ENCODE measurements at places on chromosomes 7 and 10. TPM values are rescaled to one million over a fixed set of nuclear protein-coding genes. Genes with fewer than 3 reads are reported as not detected.

DNA sequence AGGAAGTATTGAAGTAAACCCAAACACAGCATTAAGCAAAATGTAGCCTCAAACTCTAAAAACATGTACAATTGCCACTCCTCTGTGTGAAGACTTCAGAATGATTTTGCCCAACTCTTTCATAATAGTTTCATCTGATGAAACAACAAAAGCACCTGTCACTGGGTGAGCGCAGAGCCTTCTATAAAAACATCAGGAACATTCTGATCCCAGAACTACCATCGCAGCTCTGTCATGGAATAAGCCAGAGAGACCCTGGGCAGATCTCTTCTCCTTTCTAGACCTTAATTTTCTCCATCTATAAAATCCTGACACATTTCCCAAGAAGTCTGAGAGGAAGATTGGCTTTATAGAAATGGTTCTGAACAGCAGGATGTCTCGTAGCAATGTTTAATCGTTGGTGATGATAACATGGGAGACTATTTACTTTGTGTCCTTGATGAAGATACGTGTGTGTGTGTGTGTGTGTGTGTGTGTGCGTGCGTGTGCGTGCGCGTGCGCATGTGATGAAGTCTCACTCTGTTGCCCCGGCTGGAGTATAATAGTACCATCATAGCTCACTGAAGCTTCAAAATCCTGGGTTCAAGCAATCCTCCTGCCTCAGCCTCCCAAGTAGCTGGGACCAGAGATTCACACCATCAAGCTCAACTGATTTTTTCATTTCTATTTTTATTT, 198.0 kb downstream of the KIAA1217 start:
- no peak for DNase-seq

GRCh38 chr10:78328592-78329404, 295.1 kb downstream of the RPS24 start:
- no peak for DNase-seq

DNA sequence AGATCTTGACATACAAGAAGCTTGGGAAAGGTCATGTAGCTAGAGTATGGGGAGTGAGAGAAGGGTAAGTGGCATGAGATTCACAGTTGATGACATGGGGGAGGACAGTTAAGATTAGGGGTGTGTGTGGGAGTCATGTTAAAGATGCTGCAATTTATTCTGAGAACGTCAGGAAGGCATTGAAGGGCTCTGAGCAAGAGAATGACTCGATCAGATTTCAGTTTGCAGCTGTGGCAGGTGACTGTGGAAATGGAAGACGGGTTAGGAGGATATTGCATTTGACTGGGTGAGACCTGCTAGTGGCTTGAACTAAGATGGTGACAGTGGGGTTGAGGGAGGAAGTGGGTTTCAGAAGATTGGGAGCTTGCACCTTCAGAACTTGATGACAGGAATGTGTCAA, 5.6 kb downstream of the CDC123 start:
- DNase-seq, result peak; percentile 37

DNA sequence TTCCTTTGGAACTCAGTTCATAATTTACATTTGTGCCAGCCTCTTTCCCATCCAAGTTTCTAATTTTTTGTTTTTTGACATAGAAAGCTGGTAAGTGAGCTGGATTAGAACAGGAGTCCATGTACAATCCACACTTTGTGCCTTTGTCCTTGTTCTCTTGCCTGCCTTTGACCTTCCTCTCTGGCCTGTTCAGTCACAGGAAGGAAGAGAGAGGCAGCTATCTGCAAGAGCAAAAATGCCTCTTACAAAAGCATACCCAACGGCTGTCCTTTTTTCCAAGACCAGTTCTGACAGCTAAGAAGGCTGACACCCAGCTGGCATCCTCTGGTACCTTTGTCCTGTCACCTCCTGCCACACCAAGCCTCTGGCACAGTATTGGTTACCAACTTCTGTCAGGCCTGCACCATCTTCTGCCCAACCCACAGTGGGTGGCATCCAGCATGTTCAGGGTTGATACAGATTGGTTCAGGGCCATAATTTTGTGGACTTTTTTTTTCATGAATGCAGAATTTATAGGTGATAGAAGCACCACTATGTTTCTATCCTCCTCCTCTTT, 133.7 kb upstream of the KLF14 start:
- no peak for DNase-seq

GRCh38 chr7:131244259-131244852, 83.3 kb upstream of the MKLN1 start:
- DNase-seq, result peak; percentile 31

- no peak for DNase-seq
Observed at GRCh38 chr10:63125459-63125858, 7.7 kb upstream of the NRBF2 start.

- no peak for DNase-seq
Observed at GRCh38 chr7:15403751-15404150, 158.1 kb downstream of the AGMO start.

GRCh38 chr7:82183634-82184033, 259.9 kb downstream of the CACNA2D1 start:
- no peak for DNase-seq

HHEX gene
- total RNA-seq, result 0.11 TPM

PKD1L1 gene
- 0.16 TPM for total RNA-seq

FAM180A gene
- total RNA-seq, result not detected

SORCS3 gene
- not detected for total RNA-seq

CELF2 gene
- 102 TPM for total RNA-seq
